ENCODE measurements at places on chromosomes 7 and 10. TPM values are rescaled to one million over a fixed set of nuclear protein-coding genes. Genes with fewer than 3 reads are reported as not detected.

The NPY4R2 gene
- total RNA-seq: not detected

- no peaks in the 10 kb centered on the region for H3K4me1 ChIP-seq
- no peak overlapping the region for H3K27ac ChIP-seq
- no peaks in the 10 kb centered on the region for H3K27me3 ChIP-seq
- DNase-seq: peak; percentile 78
- no peaks in the 10 kb centered on the region for H3K36me3 ChIP-seq
Measured at GRCh38 chr10:125258676-125259075, 98.3 kb upstream of the CTBP2 start.

DNA sequence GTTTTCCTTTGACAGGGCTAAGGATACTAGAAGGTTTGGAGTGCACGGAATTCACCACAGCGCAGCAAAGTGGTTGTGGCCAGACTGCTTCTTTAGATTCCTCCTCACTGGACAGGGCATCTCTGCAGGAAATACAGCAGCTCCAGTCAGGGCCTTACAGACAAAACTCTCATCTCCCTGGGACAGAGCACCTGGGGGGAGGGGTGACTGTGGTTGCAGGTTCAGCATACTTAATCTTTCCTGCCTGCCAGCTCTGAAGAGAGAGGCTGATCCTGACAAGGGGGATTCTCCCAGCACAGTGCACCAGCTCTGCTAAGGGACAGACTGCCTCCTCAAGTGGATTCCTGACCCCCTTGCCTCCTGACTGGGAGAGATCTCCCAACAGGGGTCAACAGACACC lies 1257.9 kb downstream of the NXPH1 start:
- H3K27me3 ChIP-seq: no peaks in the 10 kb centered on the region
- H3K27ac ChIP-seq: no peak overlapping the region
- no peak for DNase-seq
- H3K4me3 ChIP-seq: no peak overlapping the region
- no peaks in the 10 kb centered on the region for H3K4me1 ChIP-seq

- H3K4me3 ChIP-seq: no peak overlapping the region
- DNase-seq: no peak
- H3K36me3 ChIP-seq: no peaks in the 10 kb centered on the region
- peaks cover 19% of the 10 kb centered on the region for H3K4me1 ChIP-seq
- H3K27ac ChIP-seq: no peak overlapping the region
Measured at GRCh38 chr7:22596763-22597400, 96.9 kb upstream of the STEAP1B start.

DNA sequence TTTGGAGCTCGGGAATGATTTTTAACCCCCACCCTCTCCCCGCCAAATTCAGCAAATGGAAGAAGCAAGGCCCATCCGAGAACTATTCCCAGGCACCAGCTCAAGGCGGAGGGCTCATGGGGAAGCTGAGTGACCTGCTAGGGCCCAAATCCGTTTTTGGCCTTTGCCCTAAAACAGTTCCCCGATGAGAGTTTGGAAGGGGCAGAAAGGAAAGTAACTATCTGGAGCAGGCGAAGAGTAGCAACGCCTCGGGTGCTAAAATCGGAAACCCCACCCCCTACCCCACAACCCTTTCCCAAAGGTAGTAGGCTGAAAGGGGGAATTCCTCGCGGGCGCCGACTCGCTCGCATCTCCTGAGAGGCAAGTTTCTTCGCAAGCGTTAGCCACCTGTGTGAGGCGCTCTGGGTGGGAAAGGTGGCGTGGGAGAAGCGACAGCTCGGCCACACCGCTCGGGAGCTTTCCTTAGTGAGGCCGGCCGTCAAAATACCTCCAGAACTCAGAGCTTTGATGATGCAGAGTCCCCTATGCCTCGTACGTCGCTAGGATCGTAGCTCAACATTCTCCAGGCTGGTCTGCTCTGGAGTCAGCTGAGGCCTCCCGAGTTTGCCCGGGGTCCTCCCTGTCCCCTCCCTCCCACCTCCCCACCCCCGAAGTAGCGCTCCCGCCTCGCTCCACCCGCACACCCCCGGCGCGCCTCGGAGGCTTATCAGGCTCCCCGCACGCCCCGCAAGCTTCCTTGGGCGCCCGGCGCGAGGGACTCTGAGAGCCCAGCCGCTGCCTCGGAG lies 642 bp upstream of the PRKG1 start:
- peak overlapping the region; percentile 68 for H3K4me3 ChIP-seq
- no peak for DNase-seq
- H3K36me3 ChIP-seq: no peaks in the 10 kb centered on the region
- peaks cover 4% of the 10 kb centered on the region for H3K4me1 ChIP-seq

The CLRN3 gene
- not detected for total RNA-seq

DNA sequence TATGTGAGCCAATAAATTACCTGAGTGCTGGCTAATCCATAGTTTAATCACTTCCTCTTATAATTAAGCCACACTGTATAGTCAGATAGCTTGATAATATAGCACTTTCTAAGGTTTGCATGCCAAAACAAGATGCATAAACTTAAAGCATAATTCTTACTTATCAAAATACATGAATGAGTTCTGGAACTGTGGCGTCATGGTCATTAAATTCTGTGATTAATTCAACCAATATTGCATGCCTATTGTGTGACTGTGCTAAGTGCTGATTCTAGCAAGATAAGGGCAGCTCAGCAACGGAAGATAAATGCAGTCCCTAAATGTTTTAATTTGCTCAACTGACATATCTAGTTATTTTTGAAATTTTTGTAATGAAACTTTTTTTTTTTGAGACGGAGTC lies 29.7 kb downstream of the HOXA1 start:
- H3K4me1 ChIP-seq: peaks cover 5% of the 10 kb centered on the region
- H3K27me3 ChIP-seq: no peaks in the 10 kb centered on the region
- H3K4me3 ChIP-seq: no peak overlapping the region
- H3K27ac ChIP-seq: no peak overlapping the region
- H3K36me3 ChIP-seq: no peaks in the 10 kb centered on the region

Data from esophagus muscularis mucosa (tissue), 4 donors.